ENCODE measurements at places on chromosomes 5 and 9. TPM values are rescaled to one million over a fixed set of nuclear protein-coding genes. Genes with fewer than 3 reads are reported as not detected.

The ANKRD18B gene
- total RNA-seq = 2.3 TPM

The FAM153A gene
- total RNA-seq = not detected

The CCIN gene
- total RNA-seq = 0.79 TPM

The KCNIP1 gene
- total RNA-seq = not detected

The PCDHB7 gene
- total RNA-seq = 0.32 TPM

The MGAT4B gene
- 101 TPM for total RNA-seq

The MRPL50 gene
- 11.0 TPM for total RNA-seq

The FAM78A gene
- 0.52 TPM for total RNA-seq

The KIF12 gene
- total RNA-seq = not detected

The MLANA gene
- not detected for total RNA-seq

The UBQLN1 gene
- 67.8 TPM for total RNA-seq

The CDKN2A gene
- total RNA-seq = 28.2 TPM

The IFNA13 gene
- not detected for total RNA-seq

The ATG10 gene
- 11.7 TPM for total RNA-seq

The BRINP1 gene
- not detected for total RNA-seq

The TMOD1 gene
- 0.16 TPM for total RNA-seq

The SHOC1 gene
- total RNA-seq = not detected

The DOCK8 gene
- total RNA-seq = 0.32 TPM

The OR1Q1 gene
- total RNA-seq = not detected

The SNCAIP gene
- 0.16 TPM for total RNA-seq

All from bronchial smooth muscle cell (primary cell).